ENCODE measurements at places on chromosomes 7 and 10.

- DNase-seq, result peak; percentile 49
Measured at GRCh38 chr10:20254078-20254477, 437.8 kb downstream of the PLXDC2 start.

DNA sequence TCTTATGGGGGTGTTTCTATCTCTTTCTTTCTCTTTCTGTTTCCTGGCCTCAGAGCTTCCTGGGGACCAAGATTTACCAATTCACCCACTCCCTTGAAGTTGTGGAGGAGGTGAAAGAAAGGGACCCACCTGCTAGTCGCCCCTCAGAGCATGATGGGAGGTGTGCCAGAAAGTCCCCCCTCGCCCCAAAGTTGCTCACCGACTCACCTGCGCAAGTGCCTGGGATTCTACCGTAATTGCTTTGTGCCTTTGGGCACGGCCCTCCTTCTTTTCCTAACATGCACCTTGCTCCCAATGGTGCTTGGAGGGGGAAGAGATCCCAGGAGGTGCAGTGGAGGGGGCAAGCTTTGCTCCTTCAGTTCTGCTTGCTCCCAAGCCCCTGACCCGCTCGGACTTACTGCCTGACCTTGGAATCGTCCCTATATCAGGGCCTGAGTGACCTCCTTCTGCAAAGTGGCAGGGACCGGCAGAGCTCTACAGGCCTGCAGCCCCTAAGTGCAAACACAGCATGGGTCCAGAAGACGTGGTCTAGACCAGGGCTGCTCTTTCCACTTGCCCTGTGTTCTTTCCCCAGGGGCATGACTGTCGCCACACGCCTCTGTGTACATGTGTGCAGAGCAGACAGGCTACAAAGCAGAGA, 12.2 kb downstream of the AQP1 start:
- DNase-seq, result no peak

DNA sequence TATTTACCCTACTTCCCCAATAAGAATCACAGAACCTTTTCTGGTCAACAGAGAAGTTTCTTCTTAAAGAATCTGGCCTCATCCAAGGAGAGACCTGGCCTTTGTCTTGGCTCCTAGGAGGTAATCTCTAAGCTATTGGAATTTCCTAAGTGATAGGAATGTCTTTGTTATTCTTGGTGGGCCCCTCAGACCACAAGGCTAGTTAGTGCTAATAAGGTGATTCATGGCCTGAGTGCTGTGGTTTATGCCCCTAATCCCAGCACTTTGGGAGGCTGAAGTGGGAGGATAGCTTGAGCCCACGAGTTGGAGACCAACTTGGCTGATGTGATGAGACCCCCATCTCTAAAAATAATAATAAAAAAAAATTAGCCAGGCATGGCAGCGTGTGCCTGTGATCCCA, 60.0 kb upstream of the CYP2C18 start:
- DNase-seq, result no peak

DNA sequence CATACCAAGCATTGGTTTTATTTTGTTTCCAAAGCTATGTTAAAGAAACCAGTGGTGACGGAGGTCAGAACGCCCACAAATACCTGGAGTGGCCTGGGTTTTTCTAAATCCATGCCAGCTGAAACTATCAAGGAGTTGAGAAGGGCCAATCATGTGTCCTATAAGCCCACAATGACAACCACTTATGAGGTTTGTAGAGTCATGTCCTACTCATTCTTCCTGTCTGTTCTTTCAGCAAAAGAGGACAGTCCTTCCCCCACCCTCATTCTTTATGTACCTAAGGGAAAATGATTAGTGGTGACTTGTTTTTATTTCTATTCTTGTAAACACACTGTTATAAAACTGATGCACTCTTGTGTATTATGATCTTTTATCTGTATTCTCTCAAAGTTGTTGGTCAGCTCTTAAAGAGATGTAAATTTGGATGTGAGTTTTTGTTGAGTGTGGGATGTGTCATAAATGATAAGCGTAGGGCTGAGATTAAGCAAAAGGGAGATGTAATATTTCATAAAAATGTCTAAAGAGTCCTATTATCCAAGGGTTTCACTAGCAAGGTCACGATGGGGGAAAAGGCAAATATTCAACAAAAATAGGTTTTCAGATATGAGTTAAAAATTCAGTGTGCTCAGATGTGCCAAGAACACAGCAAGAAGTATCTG, 294.4 kb downstream of the BICC1 start:
- DNase-seq, result no peak

GRCh38 chr10:32650246-32650655, 204.3 kb downstream of the CCDC7 start:
- peak; percentile 3 for DNase-seq

GRCh38 chr7:87475359-87476178, at the start of gene ABCB4:
Gene ABCB4, minus strand, starts transcription at chr7:87475680. Its CDS starts 215 bp downstream, at chr7:87475465.
- no peak for DNase-seq

DNA sequence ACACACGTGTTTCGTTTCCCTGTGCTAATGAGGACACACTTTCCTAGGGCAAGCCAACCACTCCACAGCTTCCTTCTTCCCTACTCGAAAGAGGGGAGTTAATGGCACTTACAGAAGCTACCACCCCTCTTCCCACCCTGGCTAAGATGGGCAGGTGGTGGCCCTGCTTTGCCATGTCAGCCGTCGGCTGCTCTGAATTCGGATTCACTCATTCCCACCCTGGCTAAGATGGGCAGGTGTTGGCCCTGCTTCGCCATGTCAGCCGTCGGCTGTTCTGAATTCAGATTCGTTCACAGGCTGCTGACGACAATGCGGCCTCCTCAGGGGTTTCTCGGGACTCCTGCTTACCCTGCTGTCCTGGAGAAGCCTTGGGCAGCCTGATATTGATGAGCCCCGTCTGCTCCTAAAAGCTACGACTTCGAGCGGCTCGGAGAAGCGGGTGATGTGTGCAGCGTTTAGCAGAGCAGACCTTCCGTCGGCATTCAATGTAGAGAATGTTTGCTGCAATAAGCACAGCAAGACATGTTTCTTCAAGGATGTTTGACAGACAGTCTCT, 56.2 kb upstream of the PPP2R2D start:
- DNase-seq, result no peak

DNA sequence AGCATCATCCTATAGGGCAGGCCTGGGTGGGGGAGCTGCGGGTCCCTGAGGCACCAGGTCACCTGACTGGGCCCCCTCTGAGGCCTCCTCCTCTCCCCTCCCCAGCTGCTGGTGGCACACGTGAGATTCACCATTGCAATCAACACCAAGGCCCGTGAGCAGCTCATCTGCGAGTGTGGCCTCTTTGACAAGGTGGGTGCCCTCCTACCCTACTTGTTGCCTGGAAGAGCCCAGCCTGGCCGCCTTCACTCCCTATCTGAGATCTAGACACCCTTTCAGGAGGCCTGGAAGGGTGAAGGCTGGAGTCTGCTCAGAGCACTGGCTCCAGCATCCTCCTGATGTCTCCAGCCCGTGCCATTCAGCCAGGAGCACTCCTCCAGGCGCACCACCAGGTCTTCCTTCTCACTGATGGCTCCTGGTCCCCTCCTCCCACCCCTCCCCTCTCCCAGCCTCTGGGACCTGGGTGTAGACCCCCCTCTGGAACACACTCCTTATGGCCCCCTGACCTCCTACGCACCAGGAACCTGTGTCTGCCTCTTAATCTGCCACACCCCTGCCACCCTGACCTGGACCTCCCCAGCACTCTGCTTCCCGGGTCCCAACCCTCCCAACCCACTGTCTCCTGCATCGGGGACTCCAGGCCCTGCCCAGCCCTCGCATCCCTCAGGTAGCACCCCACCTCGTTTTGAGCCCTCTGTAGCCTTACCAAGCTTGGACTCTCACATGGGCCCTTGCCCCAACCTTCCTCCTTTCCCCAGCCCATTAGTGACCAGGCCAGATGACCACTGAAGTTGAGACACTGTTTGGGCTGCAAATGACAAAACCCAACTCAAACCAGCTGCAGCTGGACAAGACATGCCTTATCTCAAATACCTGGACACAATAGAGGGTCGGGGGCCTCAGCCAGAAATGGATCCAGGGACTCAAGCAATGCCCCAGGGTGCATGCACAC, 67.5 kb downstream of the ALOX5 start:
- no peak for DNase-seq

DNA sequence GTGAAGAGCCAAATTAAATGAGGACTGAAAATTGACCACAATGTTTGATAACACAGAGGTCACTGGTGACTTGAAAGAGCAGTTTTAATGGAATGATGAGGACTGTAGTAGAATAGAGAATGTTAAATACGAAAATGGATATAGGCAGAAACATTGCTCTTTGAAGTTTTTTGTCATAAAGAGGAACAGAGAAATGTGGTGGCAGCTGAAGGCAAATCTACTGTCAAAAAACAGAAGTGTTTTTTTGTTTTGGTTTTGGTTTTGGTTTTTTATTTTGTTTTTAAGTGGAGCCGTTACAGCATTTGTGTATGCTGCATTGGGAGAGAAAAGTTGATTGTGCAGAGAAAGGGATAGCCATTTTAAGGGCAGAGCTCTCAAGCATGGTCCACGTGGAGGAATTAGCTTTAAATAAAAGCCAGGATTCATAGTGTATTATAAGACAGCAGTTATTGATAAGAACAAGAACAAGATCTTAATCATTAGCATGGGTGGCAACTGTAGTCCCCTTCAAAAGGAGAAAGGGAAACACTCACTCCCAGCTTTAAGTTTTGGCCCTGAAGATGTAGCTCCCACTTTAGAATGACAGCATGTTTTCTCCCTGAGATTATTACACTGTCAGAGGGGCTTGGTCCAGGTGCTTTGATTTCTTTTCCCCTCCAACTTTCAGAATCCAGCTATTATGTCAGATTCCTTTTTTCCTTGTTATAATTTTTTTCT, 156.7 kb upstream of the BET1 start:
- DNase-seq, result no peak

- no peak for DNase-seq
Measured at GRCh38 chr10:13046851-13047528, 45.5 kb upstream of the CCDC3 start.

- no peak for DNase-seq
Measured at GRCh38 chr7:44629829-44630522, 23.5 kb downstream of the OGDH start.

DNA sequence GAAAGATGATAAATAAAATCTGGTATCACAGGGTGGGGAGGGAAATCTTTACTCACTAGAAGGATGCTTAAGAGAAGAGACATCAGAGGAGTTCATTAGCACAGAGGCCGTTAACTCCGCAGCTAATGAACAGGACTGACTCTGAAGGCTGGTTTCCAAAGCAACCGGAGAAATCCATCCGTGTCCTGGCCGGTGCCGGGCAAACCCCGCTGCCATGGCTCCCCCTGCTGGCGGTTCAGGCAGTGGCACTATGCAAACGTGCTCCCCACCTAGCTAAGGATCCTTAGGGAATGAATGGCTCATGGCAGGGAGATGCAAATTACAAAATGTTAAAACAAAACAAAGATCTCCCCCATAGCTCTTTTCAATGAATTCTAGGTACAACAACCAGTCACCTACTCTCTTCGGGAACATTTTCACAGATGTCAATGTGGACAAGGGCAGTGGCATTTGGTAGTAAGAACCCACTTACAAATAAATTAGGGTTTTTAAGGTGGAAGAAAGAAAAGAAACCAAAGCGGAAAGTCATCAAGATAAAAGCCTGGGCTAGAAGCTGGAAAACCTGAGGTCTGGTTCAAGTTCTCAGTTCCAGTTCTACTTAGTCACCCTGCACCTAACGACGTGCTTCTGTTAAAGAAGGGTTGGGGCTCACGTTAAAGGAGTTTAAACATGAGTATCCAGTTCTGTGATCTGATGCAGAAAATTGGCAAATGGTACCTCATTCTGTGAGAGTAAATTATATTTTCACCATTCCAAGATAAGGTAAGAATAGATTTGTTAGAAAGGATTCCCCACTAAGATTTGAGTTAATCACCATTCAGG, 138.2 kb downstream of the SVIL start:
- peak; percentile 52 for DNase-seq

DNA sequence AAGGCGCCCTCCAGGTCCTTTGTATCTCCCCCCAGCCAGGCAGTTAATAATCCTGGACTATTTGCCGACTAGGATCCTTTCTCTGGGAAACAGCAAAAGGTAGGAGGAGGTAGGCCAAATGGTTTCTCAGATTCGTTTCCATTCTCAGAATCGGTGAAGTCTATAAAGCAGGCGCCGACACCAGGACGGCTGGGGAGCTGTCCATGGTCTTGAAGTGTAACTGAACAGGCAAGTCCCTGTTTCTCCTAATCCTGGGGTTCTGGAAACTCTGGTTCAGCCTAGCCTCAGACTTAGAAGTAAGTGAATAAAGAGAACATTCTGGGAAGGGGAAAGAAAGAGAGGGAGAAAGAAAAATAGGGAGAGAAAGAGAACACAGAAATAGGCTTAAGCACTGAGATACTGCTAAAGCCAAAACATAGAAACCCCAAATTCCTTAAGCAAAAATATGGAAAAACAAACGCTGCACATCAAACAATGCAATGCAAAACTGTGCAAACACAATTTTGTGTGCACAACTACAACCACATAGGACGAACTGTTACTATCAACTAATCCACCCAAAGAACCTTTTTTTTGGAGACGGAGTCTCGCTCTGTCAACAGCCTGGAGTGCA, 11.1 kb upstream of the INA start:
- DNase-seq, result peak; percentile 57

DNA sequence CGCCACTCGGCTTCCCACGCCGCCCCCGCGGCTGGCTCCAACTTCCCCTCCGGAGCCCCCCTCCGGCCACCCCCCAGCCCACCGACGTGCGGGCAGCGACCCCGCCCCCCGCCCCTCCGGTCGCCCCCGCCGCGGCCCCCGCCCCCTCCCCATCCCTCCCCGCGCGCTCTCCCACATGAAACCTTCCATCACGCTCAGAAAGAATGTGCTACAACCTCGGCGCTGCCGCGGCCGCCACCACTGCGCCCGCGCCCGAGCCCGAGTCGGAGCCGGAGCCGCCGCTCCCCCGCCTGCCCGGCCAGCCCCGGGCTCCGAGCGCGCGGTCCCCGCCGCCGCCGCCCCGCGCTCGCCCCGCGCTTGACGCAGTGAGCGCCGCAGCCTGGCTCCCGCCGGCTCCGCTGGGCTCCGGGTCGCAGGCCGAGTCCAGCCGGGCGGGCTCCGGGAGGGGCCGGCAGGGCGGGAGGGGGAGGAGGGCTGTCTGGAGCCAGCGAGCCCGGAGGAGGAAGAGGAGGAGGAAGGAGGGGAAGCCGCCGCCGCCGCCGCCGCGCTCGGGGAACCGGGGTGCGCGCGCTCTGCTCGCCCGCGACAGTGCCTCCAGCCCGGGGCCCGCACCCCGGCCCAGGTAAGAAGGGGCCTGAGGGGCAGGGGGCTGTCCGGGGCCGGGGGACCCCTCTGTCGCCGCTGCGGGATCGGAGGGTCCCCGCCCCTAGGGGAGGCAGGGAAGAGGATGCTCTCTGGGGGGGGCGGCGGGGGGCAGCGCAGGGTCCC, 4.3 kb upstream of the ELFN1 start:
- no peak for DNase-seq

All from fibroblast of gingiva (primary cell).